A673 (cell line): ENCODE measurements at places on chromosomes 7 and 10.

DNA sequence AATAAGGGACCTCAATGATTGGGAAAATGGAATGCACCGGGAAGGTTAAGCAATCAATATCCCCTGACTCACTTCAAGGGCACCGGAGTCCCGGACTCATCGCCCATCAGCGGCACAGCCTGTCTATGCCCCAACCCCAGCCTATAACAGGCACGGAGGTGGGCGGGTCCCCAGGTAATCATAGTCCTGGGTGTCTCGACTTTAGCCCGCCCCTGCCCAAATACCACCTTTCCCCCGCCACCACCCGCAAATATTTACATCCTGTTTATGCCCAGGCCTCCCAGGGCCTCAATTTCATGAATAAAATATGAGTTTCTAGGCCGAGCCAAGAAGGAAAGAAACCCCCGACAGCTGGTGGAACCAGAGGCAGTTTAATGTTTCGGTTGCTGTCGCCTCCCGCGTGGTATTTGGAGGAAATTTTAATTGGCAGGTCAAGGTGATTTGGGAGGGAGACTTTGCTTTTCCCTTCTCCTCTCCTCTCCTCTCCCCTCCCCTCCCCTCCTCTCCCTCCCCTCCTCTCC lies 15.6 kb upstream of the RFC2 start:
- DNase-seq, result peak; percentile 93

DNA sequence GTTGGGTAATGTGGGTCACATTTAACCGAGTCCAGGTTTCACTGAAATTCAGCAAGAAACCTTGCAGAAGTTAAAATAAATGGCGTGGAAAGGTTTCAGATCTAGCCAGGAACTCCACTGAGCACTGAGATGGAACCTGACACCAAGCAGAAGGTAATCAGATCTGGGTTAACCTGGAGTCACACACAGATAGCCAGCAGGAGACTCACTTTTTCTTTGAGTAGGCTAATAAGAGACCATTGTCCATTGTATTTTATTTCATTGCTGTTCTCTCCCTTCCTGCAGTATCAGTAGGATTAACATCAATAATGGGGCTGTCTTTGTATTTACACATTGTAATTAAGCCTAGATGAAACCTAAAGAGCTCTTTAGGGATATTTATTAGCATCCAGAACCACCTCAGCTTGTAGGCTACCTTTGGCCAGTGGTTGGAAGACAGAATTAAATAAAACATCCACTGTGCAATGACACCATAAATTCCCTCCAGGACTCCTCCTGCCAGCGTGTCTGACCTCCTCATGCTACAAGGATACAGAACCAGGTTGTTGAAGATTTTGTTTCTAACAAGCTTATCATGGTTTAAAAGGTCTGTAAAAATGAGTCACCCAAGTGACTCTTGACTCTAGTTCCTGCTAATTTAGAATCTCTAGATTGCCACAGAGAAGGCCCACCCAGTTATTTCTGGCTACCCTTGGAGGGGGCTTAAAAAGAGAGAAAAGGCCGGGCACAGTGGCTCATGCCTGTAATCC lies 151.1 kb downstream of the SORCS1 start:
- no peak for DNase-seq

- no peak for DNase-seq
Measured at GRCh38 chr10:124150189-124150806, 56.9 kb upstream of the CHST15 start.

DNA sequence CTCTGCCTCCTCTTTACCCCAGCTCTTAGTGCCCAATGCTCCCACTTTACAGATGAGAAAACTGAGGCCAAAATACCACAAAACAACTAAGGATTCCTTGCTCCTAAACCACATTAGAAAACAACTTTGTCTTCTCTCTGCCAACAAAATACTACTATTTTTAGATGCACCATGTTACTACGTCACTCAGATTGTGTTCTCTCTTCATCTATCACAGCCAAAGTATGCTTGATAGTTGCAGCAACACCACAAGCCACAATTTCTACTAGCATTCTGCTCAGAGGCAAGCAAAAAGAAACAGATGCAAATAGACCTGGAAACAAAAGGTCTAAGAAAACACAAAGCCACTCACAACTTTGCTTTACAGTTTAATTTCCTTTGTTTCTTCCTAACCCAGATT lies 3.3 kb upstream of the PDE1C start:
- DNase-seq, result no peak

DNA sequence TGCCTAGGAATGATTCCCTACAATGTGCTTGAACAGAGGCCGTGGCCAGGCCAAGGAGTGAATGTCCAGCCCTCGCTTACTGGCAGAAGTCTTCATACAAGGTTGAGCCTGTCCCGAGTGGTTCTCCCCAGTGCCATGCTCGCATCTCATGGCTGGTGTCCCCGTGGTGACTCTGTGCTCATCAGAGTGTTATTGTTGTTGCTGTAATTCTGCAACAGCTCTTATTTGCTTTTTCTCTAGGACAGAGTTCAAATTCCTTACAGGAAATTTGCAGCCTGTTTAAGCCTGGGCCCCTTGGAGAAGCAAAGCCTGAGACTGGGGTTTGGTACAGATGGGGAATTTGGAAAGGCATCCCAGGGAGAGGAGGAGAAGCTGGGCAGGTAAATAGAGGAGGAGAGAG lies 157.7 kb upstream of the PRR15 start:
- DNase-seq, result no peak

GRCh38 chr7:24440892-24441291 lies 132.4 kb upstream of the PALS2 start:
- no peak for DNase-seq
